ENCODE measurements at places on chromosomes 6 and 20. TPM values are rescaled to one million over a fixed set of nuclear protein-coding genes. Genes with fewer than 3 reads are reported as not detected.
A peak's percentile ranks its signal among the peaks of the same experiment; 100 is the strongest.

DNA sequence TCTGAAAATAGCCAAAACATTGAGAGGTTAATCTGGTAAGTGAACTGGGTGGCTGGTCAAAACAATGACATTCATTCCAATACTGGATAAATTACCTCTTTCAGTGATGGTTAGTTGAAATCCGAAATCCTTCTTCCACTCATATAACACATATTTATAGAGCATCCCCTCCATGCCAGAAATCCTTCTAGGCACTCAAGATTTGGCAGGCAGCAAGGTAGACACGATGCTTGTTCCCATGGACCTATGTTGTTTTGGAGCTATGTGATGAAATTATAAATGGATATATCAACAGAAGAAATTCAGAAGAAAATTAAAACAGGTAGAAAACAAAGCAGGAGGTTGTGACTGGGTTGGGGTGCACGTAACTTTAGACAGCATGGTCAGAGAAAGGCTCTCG lies 26.3 kb upstream of the SNRPB2 start:
- DNase-seq: no peak

MYLK4 gene
- total RNA-seq: 0.21 TPM

- peak; percentile 42 for DNase-seq
Observed at GRCh38 chr6:4133941-4134838, 1.2 kb downstream of the ECI2 start.

GRCh38 chr6:44548319-44548718 lies 160.8 kb downstream of the CDC5L start:
- no peak for DNase-seq

DNA sequence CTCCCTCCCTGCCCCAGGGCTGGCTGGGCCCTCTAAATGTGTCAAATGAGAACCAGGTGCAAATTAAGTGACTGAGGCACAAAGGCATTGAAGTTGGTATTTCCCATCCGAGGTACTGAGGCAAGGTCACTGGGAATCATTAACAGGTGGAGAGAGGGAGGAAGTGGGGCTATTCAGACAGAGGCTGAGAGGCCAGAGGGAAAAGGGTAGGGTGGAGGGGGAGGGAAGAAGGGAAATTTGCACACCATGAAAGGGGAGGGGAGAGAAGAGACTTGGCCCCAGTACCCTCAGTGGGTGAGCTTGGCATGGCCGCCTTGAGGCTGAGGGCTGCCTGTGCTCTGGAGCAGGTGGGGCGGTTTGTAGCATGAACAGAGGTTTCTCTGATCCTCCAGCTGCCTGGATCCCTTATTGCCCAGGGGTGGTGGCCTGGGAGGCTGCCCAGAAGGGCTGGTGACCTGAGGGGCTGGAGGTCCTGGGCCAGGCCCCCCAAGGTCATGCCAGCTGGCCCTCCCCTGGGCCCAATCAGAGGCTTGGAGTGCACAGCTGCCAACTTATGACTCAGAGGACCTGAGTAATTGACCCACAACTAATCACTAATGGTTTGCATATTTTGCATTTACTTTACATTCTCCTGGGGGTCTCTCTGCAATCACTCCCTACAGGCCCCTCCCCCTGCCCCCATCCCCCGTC lies 40.3 kb upstream of the ZFAND3 start:
- no peak for DNase-seq

- DNase-seq: no peak
Observed at GRCh38 chr20:19936466-19937200, 80.5 kb upstream of the NAA20 start.

DNA sequence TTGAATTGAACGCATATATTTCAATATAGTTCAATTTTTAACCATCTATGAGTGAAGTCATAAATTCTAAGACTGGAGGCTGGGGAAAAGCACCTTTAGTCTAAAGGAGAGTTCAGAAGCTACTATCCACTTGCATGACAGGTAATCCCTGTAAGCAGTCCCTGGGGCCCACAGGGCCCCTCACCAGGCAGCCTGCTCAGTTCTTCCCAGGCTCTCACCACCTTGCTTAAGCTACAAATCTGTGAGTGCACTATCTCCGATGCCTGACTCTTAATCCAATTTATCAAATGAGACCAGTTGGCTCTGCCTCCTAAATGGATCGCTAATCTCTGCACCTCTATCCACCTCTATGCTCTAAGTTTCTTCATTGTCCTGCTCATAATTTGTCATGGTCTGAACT lies 413.8 kb downstream of the PTPRT start:
- no peak for DNase-seq

TUBB1 gene
- total RNA-seq: not detected

DNA sequence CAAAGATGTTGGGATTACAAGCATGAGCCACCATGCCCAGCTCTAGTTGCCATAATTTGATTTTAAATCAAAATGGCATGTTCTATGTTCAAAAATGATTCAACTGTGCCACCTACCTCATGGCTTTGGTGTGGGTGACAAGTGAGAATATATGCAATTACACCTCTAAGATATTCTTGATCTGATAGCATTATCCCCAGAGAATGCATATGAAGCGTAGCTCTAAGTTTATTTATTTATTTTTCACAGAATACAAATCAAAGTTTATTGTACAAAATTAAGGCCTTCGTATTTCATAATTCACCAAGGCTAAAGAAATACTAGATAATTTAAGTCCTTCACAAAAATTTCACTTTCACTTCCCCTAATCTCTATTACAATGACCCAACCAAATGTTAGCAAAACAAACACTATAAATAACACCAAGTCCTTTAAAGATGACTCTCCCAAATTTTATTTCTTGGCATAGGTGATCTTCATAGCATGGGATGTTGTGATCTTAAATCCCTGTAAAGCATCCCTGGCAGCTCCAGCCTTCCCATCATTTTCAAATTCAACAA lies 205.9 kb upstream of the TAB2 start:
- no peak for DNase-seq

GRCh38 chr20:38789503-38790199 lies 15.8 kb upstream of the PPP1R16B start:
- no peak for DNase-seq

DNA sequence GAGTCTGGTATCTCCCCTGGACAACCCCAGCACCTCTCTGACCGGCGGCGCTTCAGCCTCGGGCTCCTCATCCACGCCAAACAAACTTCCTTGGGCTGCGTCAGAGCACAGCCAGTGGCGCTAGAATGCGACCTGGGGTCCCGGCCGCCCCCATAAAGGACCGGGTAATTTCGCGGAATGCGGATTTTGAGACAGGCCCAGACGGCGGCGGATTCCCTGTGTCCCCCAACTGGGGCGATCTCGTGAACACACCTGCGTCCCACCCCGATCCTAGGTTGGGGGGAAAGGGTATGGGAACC lies 1.6 kb downstream of the FOXP4 start:
- DNase-seq: no peak

SLC24A3 gene
- not detected for total RNA-seq

DNA sequence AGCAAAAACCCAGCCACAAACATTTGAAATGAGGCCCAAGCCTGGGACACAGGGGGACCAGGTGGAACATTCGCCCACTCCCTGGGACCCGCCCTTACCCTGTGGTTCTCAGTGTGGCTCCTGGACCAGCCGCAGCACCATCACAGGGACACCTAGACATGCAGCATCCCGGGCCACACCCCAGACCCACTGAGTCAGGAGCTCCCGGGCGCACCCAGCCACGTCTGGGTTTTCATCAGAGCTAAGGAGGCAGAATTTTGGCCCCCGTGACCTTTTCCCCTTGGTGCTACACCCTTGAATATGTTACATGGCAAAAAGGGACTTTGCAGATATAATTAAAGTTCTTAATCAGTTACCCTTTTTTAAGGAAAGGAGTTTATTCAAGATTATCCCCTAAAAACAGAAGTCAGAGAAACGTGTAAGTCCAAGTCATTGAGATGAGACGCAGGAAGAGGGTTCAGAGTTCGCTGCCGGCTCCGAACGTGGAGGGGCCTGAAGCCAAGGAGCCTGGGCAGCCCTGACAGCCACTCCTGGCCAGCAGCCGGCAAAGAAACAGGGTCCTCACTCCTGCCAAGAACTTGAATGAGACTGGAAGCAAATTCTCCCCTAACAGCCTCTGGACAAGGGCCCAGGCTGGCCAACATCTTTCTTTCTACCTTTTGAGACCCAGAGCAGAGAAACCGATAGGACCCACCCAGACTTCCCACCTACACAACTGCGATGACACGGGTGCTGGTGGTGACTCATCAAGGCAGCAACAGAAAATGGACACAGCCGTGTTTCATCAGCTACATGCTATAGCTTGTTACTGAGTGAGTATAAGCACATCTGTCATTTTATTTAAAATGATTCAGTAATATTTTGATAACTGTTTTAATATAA lies 25.3 kb downstream of the BFSP1 start:
- DNase-seq: peak; percentile 74

DNA sequence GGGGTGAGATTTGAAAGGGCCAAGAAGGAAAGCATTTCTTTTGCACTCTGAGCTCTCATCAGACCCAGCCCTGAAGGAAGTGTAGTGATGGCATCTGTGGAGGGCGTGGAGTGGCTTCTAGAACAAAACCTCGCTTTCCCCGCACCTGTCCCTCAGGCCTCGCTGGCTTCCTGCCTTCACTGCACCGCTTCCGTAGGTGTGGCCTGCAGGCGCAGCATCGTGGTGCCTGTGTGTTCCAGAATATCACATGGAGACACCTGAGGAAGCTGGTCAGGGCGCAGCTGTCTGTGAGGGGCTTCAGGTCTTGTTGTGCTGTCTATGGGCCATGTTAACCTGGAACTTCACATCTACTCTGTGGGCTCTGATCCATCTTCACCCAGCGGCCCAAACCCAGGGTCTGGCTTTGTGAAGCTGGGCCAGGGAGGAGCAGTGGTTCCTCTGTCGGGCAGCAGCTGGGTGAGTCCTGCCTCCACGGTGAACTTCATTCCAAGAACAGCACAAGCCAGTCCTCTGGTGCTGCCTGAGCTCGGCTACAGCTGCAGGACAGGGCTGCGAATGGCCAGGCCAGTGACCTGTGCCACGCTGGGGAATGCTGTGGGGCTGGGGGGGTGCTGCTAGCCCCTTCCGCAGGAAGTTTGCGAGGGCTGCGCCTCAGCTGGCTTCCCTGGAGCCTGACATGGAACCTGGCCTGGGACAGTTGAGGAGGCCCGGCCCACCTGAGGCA lies 40.9 kb downstream of the DSTN start:
- peak; percentile 45 for DNase-seq

CASS4 gene
- 3.0 TPM for total RNA-seq

DNA sequence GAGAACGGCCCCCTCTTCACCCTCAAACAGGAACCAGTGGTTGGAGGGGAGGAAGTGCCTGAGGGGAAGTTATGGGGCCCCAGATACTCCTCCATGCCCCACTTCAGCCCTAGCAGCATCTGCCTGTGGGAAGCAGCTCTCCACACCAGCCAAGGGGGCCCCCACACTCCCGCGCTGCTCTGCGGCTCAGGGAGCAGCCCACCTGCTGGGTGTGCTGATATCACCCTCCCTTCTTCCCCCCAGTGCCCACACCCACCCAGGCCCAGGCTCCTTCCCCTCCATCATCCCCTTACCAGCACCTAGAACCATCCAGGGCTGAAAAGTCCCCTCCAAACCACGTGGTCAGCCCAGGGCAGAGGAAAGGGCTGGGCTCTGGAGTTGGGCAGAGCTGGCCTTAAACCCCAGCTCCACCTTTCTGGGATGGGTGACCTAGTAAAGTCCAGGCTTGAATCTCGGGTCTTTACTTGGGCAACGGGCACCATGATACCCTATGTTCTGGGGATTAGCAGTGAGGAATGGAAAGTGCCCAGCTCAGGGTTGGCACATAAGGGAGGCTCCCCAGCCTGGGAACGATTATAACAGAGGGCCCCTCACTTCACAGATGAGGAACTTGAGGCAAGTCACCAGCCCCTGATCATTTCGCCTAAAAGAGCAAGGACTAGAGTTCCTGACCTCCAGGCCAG lies 663 bp downstream of the LST1 start:
- DNase-seq: peak; percentile 45

UBD gene
- 2.3 TPM for total RNA-seq

RBPJL gene
- not detected for total RNA-seq

- DNase-seq: no peak
Observed at GRCh38 chr6:40244699-40245098, 310.4 kb upstream of the MOCS1 start.

GRCh38 chr6:95819939-95820338 lies 195.8 kb upstream of the FUT9 start:
- DNase-seq: no peak

DNA sequence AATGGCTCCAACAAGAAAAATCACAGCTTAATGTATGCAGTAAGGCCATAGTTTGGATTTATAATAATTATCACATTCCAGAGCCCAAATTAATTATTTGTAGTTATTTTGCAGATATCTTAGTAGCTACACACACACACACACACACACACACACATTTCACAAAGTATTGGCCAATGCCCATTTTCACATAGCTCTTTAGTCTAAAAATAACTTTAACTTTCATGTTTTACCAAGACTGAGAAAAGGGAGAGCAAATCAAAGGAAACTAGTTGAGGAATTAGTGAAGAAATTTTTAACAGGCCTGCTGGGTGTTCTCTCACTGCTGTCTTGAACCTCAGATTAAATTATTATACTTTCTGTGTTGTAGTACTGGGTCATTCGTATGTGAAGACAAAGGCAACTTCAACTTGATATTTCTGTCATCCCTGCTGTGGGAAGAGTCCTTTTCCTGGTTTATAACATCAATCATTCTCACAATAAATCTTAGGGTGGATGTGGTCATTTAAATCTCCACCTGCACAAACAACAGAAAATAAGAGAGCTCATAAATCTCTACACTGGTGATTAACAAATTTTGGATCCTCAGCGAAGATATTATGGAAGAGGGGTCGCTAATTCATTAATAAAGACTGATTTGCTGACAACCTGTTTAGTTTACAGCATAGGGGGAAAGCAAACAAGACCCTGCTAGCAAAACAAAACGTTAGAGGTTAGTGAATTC lies 1.6 kb upstream of the TCF21 start:
- no peak for DNase-seq

GRCh38 chr20:1809611-1810510 lies 85.3 kb upstream of the SIRPA start:
- DNase-seq: no peak

SYCP2 gene
- total RNA-seq: 3.2 TPM

- peak; percentile 16 for DNase-seq
Observed at GRCh38 chr6:43086022-43086658, 10.0 kb downstream of the PTK7 start.

GRCh38 chr6:158768436-158768835 lies 50.7 kb downstream of the EZR start:
- no peak for DNase-seq

DNA sequence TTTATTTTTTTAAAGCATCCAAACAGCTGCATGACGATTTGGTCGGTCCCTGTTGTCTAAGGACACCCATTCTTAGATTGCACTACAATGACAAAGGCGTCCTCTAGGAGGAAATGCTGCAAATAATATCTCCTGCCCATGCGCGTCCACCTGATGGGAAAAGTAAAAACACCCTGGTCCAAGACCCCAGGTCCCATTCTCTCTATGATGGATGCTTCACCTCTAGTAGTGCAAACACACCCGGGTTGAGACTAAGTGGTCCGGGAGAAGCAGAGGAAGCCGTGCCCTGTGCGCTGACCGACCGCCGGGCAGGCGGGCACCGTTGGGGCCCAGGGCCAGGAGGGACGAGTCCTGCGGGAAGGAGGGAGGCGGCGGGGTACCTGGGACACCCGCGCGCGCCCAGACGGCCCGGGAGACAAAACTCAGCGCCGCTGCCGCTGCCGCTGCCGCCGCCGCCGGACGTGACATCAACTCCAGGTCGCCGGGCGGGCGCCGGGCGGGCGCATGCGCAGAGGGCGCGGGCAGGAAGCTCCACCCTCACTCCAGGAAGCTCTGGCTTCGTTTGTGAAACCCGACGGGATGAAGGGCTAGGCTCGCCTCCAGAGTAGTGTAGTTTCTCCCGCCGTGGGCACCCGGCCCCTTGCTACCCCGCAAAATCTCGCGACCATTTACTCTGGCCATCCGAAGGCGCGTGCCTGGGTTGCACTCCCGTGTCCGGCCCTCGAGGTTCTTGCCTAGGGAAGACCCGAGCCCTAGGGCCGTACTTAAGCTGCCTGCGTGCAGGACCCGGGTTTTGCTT lies at the start of gene TBC1D7:
TSS of gene TBC1D7 (minus strand) at position 462 of the 799 bp plus-strand sequence. CDS start 1,639 bp downstream, outside the sequence.
- peak; percentile 96 for DNase-seq
